ENCODE measurements at places on chromosomes 3 and 15.
A peak's percentile ranks its signal among the peaks of the same experiment; 100 is the strongest.

DNA sequence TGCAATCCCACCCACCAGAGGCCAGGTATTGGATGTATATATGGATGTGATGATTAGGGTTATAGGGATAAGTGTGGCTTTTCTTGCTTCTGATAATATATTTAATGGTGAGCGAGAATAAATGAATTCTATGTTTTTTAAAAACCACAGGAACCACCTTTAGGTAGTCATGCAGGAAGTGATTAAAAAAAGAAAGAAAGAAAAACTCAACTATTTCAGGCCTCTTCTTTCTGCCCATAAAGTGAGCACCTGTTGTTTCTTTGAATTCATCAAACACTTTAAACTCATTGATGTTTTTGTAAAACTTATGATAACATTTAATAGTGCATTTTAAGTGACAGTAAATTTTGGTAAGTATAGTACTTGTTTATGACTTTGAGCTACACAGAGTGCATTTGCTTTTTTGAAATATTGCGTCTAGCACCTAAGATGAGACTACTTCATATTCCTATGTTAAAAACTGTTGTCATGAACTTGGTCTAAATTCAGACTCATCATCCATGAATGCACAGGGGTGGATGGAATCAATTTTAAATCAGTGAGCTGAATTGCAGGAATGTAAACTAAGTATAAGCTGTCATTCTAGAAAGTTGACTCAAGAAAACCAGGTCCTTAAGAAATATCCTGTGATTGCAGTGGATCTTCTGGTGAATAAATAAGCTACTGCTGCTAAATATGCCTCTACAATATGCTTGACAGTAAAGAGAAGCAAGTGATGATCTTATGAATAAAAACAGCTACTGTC, 764.4 kb upstream of the NECTIN3 start:
- DNase-seq = no peak

- no peak for DNase-seq
These were observed 92.8 kb upstream of the TGFBR2 start for GRCh38 chr3:30513374-30514152.

- no peak for DNase-seq
These were observed 43.8 kb upstream of the SCAANT1 start for GRCh38 chr3:63955830-63956545.

DNA sequence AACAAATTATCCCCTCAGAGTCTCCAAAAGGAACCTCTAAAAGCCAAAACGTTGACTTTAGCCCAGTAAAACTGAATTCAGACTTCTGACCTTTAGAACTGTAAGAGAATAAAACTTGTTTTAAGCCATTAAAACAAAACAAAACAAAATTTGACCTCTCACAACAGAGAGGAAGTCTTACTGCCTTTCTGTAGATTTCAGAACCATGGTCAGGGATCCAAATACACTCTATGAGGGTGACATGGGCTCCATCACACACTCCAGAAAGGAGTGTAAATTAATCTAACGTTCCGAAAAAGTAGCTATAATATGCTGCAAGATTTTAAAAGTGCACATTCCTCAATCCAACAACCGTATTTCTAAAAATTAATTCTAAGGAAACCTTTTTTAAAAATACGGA, 19.2 kb upstream of the RPL14 start:
- DNase-seq = no peak

GRCh38 chr3:116734243-116734642, 24.7 kb downstream of the TUSC7 start:
- no peak for DNase-seq

- DNase-seq = no peak
These were observed 154.7 kb upstream of the KCNMB2 start for GRCh38 chr3:178381555-178381954.

DNA sequence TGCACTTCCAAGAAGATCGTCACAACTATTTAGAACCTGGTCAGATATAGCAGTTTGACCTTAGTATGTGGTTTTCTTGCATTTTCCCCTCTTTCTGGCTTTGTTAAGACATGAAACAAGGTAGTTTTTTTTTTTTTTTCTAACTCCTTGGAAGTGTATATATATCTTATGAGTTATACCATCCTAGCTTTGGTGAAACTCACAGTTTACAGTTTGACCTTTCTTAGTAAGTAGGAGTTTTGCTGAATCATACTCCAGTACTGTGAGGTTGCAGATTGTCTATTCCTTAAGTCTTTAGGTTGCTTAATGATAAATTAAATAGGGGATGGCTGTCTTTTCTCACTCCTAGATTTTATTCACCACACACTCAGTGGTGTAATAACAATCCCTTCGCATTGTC, 325.0 kb downstream of the RBMS3 start:
- DNase-seq = no peak

GRCh38 chr3:183392186-183393034, 36.0 kb downstream of the MCF2L2 start:
- no peak for DNase-seq

DNA sequence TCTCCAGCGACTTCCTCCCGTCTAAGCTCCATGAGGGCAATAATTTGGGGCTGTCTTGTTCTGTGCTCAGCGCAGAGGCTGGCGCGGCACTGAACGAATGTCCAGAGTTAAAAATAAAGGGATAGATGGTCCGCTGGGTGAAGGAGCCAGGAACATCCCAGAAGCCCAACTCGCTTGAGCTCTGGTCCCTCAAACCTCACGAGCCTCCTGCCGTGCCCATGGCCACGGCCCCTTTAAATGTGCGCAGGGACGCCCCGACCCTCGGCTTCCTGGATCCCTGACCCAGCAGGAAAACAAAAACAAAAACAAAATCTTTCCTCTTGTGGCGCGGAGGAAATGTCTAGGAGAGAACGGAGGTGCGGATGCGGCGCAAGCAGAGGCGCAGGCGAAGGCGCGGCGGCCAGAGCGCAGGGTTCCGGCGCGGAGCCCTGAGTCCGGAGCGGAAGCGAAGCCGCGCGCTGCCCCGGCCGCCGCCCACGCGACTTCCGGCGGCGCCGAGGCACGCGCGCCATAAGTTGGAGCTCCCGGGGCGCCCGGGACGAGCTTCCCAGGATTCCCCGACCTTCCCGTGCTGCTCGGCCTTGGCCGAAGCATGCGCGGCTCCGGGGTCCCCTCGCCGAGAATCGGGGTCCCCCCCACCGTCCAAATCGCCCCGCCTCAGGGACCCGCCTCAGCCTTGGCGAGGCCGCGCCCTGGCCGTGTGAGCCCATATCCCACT, 52.9 kb upstream of the WNT7A start:
- peak; percentile 41 for DNase-seq

GRCh38 chr3:80227216-80227615, 459.4 kb upstream of the ROBO1 start:
- DNase-seq = no peak

Measured in A673 (cell line).